Activated T-cell treated with anti-CD3 and anti-CD28 coated beads for 1 hour (primary cell): ENCODE measurements at places on chromosomes 1 and 21.

- no peak for DNase-seq
Observed at GRCh38 chr1:93614541-93614940, 67.1 kb downstream of the BCAR3 start.

DNA sequence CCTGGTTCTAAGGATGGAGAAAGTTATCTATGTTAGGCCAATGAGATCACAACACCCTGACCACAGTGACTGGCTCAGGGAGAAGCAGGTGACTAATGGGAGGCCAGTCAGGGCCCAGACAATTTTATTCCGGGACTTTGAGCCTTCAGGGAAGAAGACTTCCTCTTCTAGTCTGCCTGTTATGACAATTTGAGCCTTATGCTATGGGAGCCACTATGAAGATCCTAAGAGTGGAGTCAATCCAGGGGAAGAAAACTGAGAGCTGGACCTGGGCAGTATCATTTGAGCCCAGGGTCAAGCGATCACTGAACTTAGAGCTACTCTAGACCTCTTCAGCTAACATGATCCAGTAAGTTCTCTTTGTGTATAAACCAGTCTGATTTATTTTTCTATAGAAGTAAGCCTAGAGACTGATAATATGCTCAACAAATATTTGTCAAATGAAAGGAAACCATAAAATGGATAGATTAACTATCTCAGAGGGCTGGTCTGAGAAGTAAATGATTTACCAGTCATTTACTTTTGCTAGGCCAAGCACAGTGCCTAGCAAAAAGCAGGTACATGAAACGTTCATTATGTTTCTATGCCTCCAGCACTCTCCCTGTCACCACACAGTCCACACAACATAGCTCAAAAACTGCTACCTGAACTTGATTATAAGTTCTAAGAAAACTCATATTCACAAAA is 4.2 kb upstream of the C1orf141 start:
- DNase-seq: no peak

DNA sequence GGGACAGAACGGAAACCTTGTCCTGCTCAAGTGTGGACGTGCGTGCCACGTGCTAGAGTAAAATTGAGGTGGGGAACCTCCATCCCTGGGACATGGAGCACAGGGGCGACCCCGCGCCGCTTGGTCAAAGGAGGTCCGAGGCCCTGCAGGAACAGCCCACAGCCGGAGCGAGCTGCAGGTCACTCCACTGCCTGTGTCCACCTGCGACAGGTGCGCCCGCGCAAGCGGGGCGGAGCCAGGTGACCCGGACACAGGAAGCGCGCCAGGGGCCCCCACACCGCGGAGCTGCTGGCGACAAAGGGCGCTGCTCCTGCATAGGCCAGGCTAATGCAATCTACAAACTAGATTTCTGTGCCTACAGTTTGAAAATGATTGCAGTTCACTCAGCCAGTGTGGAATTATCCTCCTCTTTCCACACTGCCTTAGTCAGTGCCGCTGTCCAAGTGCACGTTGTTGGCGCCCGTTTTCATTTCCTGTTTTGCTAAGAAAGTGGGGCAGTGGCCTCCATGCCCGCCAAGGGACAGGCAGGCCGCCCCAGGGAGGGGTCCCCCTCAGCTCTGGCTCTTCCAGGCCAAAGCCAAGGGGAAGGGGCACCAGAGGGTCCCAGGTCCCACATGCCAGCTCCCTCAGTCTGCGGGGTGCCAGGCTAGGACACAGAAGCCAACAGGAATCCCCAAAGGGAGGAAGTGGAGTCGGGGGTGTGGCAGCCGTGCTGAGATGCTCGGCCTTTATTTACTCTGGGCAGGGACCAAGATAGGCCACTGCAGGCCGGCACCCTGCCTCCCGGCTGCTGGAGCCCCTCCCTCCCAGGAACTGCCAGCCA is 4.3 kb upstream of the NADK start:
- no peak for DNase-seq

DNA sequence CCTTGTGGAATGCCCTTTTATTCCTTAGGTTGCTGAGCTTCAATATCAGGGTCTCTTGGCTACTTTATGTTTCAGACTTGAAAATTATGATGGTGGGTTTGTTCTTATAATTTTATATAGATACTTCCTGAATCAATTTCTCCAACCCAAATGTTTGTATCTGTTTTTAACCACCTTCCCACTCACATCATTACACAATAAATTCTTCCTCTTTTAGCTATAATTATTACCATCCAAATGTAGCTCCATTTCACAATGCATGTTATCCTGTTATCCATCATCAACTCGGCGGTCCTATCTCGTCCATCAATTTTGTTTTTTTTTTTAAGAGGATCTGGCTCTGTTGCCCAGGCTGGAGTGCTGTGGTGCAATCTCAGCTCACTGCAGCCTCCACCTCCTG is 357.6 kb upstream of the ZP4 start:
- no peak for DNase-seq

DNA sequence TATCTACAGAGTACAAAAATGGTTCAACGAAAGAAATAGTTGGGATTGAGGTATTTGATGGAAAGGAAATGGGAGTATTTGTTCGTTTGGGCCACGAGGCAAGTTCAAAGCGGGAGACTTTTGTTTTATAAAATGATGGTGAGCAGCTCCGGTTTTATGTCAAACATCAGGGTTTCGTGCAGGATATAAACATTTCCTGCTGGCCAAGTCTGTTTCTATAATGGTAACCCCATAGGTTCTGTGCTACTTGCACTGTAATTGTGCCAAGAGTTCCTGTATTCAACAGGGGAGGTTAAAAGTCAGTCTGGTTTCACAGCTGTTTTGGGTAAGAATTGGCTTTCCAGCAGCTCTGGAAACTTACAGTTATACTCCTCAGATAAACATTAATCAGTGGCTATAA is 290.3 kb upstream of the NRIP1 start:
- DNase-seq: no peak

DNA sequence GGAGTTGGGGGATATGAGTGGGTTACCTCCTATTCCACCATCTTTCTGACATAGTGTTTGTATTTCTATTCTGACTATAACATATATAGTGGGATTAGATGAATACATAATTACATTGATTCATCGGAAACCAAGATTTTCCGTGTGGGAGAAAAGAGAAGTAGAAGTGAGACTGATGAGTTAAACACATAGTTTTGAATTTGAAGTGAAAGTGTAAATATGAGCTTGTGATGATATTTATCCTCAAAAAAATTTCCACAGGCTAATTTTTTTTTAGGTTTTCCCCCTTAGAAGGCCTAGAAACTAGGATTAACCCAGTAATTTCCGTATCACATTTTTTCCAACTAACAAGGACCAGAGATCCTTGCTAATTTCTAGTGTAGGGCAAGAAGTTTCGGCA is 6.9 kb downstream of the CD1B start:
- DNase-seq: no peak

GRCh38 chr1:26556111-26556510 is 26.6 kb downstream of the RPS6KA1 start:
- no peak for DNase-seq

DNA sequence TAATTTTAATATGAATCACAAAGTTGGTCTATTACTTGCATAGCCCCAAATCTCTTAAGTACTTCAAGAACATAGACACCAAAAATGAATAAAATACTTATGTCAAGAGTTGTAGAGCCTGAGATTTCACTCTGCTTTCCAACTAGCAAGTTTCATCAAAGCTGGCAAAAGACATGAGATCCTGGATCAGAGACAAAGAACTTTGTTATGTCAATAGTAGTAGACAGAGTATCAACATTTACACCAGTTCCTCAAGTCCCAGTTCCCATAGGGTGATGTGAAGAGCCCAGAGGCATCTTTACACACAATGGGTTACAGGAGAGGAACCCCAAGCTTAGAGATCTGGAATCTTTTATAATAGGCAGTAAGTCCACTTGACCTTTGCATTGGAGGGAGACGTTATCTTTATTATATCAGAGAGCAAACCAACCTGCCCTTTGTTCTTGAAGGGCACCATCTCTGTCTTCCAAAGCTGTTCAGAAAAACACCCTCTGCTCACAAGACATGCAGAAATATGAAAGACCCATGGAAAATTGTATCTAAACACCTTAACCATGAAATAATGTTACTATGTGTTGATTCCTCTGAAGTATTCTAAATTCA is 174.4 kb upstream of the GALNT2 start:
- no peak for DNase-seq

DNA sequence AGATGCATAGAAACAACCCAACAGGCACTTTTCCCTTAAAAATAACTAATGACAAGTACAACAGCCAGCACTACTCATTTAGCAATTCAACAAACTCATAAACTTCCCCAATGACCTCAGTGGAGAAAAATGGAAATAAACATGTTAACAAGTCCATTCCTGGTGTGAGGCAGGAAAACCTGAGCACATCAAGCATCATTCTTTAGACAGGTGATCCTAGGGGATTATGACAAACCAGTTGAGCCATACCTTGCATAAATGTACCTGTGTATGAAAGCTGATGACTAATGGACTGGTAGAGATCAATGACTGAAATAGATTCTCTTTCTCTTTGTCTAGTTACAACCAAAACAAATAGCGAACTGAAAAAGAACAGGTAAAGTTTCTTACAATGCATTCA is 7.0 kb downstream of the COL24A1 start:
- DNase-seq: no peak

DNA sequence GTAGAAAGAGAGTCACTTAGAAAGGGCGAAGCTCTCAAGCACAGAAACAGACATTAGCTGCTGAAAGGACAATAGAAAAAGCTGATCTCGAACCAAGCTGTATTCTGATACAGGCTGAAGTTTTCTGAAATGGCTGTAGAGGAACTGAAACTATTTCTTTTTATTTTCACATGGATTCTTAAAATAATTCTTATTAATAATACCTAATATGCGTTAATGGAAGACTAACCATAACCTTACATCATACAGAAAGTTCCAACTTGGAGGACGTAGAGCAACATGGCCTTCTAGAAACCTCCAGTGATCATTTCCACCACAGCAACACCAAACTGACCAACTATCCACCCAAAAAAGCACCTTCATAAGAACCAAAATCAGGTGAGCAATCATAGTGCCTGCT is 52.8 kb upstream of the ACADM start:
- DNase-seq: no peak

GRCh38 chr1:26119892-26120608 is 8.4 kb downstream of the PDIK1L start:
- DNase-seq: no peak

GRCh38 chr1:40848530-40849189 is 13.5 kb downstream of the CITED4 start:
- no peak for DNase-seq

DNA sequence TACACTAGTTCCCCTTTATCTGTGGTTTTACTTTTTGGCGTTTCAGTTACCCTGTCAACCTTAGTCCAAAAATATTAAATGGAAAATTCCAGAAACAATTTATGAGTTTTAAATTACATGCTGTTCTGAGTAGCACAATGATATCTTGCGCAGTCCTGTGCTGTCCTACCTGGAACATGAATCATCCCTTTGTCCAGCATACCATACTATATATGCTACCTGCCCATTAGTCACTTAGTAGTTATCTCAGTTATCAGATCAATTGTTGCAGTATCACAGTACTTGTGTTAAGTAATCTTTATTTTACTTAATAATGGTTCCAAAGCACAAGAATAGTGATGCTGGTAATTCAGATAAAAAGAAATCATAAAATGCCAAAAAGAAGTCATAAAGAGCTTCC is 52.7 kb downstream of the AGBL4 start:
- no peak for DNase-seq

DNA sequence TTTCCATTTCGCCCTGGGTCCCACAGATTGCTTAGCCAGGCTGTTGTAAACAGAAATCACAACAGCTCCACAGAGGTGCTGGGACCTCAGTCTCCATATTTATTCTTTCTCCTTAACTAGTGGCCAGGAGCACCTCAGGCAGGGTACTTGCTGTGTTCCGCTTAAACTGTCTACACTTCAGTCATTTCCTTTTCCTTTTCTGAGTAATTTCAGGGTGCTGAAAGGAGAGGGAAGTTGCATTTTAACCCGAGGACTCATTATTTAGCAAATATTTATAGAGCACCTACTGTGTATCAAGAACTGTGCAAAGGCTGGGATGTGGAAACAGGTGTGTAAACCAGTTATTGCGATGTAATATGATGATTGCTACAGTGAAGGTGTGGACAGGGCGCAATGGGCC is 41.9 kb downstream of the ACP6 start:
- no peak for DNase-seq

- no peak for DNase-seq
Observed at GRCh38 chr1:229427572-229427971, 6.3 kb downstream of the ACTA1 start.

DNA sequence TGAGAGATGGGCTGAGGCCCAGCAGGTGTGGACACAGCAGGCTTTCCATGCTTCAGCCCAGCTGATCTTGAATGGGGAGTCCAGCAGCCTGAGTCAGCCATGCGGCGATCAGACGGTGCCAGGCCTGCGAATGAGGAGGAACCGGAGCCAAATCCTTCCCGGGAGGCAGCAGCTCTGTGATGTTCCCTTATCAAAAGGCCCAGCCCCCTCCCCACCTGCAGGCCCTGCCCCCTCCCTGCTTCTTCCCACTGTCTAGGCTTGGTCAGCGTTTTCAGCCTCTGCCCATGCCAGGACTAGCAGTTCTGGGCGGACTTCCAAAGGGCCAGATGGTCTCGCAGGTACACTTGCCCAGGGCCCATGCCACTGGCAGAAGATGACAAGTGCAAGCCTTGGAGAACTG is 253.8 kb downstream of the KAZN start:
- no peak for DNase-seq

DNA sequence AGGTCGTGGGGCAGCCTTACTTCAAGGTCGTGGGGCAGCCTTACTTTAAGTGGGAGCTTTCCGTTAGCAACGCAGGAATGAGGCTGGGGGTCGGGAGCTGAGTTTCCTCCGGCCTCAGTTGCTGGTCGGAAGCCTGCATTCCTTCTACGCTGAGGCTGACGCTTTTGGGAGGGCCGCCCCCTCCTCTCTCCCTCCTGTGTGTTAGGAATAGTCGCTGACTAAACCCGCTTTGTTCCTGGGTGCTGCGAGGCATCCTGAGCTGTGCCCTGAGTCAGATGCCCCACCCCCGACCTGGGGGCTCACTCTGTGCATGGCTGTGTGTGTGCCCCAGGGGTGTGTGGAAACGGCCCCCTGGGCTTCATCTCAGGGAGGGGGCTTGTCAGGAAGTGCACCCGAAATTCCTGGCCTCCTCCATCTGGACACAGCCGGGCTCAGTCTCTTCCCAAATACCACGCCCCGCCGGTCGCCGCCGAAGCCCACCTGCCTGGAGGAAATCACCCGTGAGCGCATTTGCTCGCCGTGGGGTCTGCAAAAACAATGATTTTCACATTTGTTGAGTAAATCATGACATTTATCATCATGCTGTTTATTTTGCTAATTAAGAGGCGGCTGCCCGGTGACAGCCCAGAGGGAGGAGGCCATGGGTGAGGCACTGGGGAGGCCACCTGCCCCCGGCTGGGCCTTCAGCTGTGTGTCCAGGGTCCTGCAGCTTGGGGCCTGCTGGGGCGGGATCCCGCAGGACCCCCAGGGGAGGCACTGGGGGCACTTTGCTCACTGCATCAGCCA is 121.4 kb downstream of the PRDM16 start:
- DNase-seq: no peak
